NCI-H748 treated with DMSO at 0.1 percent for 48 hours (cell line): ENCODE measurements at places on chromosomes 12 and 14.

GRCh38 chr12:124743479-124744272, 120.0 kb downstream of the SCARB1 start:
- DNase-seq, result no peak

GRCh38 chr12:1922985-1923384, 4.5 kb upstream of the CACNA2D4 start:
- DNase-seq, result no peak

DNA sequence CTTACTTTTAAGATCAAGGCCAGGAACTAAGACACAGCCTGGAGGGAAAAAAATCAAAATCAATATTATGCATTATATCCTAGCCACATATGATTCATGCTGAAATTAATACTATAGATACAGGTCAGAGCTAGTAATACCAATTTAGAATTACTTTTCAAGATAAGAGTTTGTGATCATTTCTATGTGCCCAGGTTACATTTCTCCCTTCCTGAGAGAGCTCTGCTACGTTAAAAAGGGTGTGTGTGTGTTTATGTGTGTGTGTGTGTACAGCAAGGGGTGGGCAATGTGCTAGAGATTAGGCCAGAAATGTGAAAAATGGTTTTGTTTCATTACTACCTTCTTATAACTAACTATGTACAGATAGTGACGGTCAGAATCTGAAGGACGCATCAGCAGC, 223.9 kb upstream of the FLRT2 start:
- no peak for DNase-seq

GRCh38 chr12:22474970-22475720, 69.2 kb downstream of the C2CD5 start:
- DNase-seq, result no peak

DNA sequence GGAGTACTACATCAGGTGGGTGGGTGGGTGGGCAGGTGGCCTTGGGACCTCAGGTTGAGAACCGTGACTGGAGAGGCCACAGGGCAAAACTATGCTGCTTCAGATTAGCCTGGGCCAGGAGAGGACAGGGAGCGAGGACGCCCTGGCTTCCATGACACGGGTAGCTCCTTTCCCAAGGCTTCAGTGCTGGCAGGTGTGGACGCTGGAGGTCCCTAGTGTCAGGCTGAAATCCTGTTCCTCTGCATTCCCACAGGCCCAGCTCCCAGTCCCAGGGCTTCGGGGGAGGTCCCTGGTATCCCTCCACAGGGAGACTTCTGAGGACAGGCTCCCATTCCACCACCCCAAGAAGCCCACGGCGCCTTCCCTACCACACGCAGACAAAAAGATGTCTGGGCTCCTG, 31.6 kb downstream of the CCDC92 start:
- no peak for DNase-seq

GRCh38 chr12:130083002-130083401, 79.3 kb upstream of the FZD10 start:
- no peak for DNase-seq
